ENCODE measurements at places on chromosomes 7 and 10.

DNA sequence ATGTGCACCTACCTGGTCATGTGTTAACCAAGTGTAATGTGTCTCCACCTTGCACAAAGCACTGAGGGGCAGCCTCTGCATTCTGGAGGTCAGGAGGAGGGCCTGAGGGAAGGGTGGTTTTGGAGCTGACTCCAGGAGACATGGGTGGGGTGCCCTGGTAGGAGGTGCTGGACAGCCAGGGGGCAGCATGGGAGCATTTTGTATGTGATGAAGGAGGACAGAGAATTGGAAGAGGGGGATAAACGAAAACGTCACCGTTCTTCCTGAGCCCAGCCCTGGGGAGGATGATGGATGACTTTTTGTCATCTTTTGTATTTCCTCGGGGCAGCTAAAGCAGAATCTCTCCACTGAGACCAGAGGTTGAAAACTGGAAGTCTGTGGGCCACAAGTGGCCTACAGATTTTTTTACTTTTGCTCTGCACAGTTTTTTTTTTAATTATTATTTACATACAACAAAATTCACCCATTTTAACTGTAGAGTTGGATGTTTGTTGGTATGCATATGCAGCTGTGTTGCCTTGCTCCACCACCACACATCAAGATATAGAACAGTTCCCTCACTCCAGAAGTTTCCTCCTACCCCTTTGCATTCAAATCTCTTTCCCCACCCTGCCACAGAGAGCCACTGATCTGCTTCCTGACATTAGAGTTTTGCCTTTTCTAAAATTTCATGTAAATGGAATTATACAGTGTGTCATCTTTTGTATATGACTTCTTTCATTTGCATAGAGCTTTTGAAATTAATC, 242.5 kb downstream of the VTI1A start:
- no peak for DNase-seq
- H3K27ac ChIP-seq, result no peak overlapping the region
- peaks cover 2% of the 10 kb centered on the region for H3K4me1 ChIP-seq
- no peaks in the 10 kb centered on the region for H3K27me3 ChIP-seq
- H3K36me3 ChIP-seq, result peaks cover 36% of the 10 kb centered on the region

GRCh38 chr7:55778631-55779030, 83.9 kb downstream of the SEPTIN14 start:
- no peak overlapping the region for H3K27ac ChIP-seq
- H3K4me3 ChIP-seq, result no peak overlapping the region
- H3K4me1 ChIP-seq, result no peaks in the 10 kb centered on the region
- no peak for DNase-seq
- no peaks in the 10 kb centered on the region for H3K36me3 ChIP-seq

- H3K27me3 ChIP-seq, result no peaks in the 10 kb centered on the region
- H3K27ac ChIP-seq, result no peak overlapping the region
- no peaks in the 10 kb centered on the region for H3K4me1 ChIP-seq
Observed at GRCh38 chr10:52334595-52334994, 20.5 kb downstream of the DKK1 start.

DNA sequence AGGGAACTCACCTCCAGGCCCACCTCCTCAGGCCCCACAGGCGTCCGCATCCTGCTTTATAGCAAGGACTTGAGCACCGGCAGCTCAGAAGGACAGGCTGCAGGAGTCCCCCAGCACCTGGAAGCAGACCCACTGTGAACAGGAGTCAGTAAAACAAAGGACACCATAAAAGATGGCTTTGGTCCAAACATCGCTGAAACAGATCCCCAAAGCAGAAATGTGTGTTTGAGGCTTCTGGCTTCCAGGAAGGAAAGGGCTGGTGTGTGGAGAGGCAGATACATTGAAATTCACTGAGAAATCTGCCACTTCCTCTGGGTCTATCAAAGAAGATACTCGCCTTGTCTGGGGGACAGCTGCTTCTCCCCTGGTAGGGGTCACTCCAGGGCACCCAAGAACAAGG, 286.2 kb downstream of the PLXNA4 start:
- H3K27ac ChIP-seq, result no peak overlapping the region
- no peaks in the 10 kb centered on the region for H3K4me1 ChIP-seq
- no peaks in the 10 kb centered on the region for H3K36me3 ChIP-seq

- H3K27me3 ChIP-seq, result no peaks in the 10 kb centered on the region
- no peak overlapping the region for H3K4me3 ChIP-seq
- peaks cover 20% of the 10 kb centered on the region for H3K36me3 ChIP-seq
- H3K4me1 ChIP-seq, result peaks cover 19% of the 10 kb centered on the region
Observed at GRCh38 chr7:133364959-133365690, 112.2 kb downstream of the EXOC4 start.

DNA sequence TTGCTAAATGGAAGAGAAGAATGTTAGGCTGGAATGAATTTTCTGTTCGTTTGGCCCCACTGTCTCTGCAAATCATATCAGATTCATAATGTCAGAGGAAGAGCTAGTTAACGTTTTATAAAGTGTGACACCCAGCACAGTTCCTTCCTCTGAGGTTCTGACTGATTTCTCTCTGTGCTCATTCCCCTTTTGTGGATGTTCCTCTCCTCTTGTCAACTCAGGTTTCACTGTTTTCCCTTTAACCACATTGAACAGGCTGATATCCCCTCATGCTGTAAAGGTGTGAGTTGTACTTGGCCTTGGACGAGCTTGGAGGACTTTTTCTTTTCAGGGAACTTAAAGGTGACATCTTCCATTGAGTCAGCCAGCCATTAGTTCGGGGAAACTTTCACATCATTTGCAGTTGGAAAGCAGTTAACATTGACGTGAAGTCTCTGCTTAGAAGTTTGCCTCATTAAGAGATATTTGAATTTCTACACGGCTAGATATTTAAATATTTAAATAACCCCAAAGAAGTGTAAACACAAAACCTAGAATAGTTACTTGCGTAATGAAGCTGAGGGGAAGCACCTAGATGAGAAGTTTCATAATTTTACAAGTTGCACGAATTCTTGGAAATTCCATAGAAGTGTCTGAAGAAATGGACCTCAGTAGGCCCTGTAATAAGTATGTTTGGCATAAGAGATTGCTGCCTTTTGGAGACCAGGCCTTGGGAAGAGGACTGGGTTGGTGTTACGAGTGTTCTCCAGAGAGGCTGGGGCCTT, 101.5 kb upstream of the EGR2 start:
- no peaks in the 10 kb centered on the region for H3K36me3 ChIP-seq
- peak overlapping the region; percentile 78 for H3K27ac ChIP-seq
- H3K27me3 ChIP-seq, result no peaks in the 10 kb centered on the region
- peak overlapping the region; percentile 40 for H3K4me3 ChIP-seq

DNA sequence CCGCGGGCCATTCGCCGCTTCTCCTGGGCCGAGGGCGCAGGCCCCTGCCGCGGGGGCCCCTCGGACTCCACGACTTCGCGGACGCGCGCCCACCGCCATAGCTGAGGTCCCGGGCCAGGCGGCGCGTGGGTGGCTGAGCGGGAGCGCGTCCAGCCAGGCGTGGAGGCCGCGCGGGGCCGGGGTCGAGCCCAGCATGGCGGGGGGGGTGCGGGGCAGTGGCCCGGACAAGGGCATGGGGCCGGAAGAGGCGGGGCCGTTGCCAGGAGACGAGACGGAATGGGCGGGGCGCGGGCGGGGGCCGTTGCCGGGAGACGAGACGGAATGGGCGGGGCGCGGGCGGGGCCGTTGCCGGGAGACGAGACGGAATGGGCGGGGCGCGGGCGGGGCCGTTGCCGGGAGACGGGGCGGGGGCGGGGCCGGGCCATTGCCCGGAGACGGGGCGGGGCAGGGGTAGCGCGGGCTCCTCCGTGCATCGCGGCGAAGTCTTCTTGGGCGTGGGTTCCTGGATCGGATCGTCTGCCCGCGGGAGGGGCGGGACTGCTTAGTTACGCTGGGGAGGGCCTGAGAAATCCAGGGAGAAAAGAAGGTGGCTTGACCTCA, 14.8 kb downstream of the ADAM8 start:
- H3K27ac ChIP-seq, result peak overlapping the region; percentile 97
- peak; percentile 71 for DNase-seq
- H3K27me3 ChIP-seq, result no peaks in the 10 kb centered on the region

DNA sequence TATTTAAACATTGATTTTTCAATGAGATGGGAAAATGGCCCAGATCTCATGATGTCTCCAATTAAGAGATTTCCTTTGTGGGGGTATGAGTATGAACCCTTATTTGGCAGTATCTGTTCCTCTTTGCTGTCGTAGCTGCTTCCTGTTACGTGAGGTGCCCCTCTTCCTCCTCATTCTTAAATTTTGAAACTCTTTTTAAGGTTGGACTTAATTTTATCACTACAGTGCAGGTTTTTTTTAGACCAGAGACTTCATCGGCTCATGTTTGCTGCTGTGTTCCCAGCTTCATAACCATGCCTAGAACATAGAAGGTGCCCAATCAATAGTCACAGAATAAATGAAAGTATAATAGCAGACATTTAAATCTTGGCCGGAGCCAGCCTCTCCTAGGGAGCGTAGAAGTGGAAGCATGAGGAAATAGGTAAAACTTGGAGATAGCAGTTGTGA, 2.4 kb downstream of the MIOS start:
- peak overlapping the region; percentile 94 for H3K27ac ChIP-seq
- H3K4me3 ChIP-seq, result peak overlapping the region; percentile 84
- H3K36me3 ChIP-seq, result peaks cover 27% of the 10 kb centered on the region

DNA sequence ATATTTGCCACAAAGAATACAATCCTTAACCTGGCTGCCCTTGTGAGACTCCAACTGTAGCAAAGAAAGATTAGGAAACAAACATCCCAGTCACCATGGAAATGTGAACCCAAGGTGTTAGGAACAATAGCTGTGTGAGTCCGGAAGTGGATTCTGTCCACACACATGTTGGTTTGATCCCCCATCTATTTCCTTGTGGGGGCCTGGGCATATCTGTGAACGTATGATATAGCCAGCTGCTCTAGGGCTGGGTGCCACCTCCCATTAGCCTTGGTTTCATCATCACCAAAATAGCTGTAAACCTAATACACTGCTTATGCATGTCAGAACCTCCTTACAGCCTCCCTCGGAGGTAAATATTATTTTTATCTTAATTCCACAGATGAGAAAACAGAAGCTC, 26.4 kb downstream of the GRK5 start:
- peaks cover 26% of the 10 kb centered on the region for H3K36me3 ChIP-seq
- H3K4me1 ChIP-seq, result peaks cover 87% of the 10 kb centered on the region
- H3K27me3 ChIP-seq, result no peaks in the 10 kb centered on the region
- peak overlapping the region; percentile 71 for H3K27ac ChIP-seq

DNA sequence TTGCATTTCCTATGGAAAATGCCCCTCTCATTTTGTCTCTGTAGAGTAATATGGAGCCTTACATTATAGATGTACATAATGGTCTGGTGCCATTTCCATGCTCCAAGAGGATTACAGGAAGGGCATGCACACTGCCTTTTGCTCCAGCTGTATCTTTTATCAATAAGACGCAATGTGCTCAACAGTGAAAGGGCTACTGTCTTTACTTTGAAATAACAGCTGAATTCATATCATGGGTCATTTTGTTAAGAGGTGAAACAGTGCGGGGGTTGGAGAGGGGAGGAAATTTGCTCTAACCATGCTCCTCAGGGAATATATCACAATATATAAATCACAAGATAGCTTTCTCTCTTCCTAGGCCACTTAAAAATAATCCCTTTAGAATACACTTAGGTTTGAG, 77.7 kb downstream of the ICA1 start:
- H3K27me3 ChIP-seq, result no peaks in the 10 kb centered on the region
- H3K4me3 ChIP-seq, result no peak overlapping the region
- no peak overlapping the region for H3K27ac ChIP-seq
- no peak for DNase-seq
- H3K36me3 ChIP-seq, result no peaks in the 10 kb centered on the region

DNA sequence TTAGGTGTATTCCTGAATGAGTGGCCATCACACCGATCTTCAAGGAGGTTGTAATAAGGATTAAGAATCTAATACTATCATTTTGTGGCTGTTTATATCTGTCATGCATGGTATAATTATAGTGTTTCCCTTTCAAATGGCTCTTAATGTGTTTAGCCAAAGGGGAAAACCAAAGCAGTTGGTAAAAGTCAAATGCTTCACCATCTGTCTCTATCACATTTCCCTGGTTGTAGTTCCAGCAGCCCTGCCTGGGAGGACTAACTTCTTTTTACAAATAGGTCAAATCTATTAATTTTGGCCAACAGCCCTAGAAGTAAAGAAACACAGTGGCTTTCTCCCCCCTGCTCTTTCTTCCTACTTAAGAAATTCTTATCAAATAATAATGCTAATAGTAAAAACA, 56.7 kb downstream of the ZNF365 start:
- no peak for DNase-seq
- H3K4me3 ChIP-seq, result no peak overlapping the region
- no peaks in the 10 kb centered on the region for H3K27me3 ChIP-seq

DNA sequence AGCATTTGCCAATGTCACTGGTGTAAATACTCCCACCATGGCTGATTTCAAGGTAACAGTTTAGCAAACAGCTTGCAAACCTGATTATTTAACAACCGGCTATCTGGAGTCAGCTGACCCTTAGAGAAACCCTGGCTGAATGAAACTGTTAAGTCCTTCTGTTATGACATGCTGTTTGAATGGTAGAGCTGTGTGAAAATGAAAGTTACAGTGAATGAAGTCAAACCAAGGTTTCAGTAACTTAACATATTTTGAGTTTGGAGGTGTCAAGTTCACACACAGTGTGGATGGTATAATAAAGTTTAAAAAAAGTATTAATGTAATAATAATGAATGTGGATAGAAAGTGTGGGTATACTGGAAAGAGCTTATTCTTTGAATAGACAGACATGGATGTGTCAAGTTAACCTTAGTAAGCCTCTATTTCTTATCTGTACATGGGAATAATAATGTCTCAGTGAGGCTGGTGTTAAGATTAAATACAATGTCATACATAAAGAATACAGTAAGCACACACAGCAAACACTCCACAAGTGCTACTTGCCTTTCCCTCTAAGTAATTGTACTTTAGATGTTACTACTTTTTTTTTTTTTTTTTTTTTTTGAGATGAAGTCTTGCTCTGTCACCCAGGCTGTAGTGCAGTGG, 150.4 kb downstream of the TAX1BP1 start:
- no peak overlapping the region for H3K4me3 ChIP-seq
- H3K27me3 ChIP-seq, result no peaks in the 10 kb centered on the region
- peaks cover 5% of the 10 kb centered on the region for H3K4me1 ChIP-seq
- peaks cover 29% of the 10 kb centered on the region for H3K36me3 ChIP-seq
- no peak overlapping the region for H3K27ac ChIP-seq

- peak within 1 kb of the TSS; percentile 98 for H3K27ac ChIP-seq
- H3K4me1 ChIP-seq, result peaks cover 43% of the 10 kb centered on the region
- peak within 1 kb of the TSS; percentile 96 for H3K4me3 ChIP-seq
Observed at GRCh38 chr7:150322833-150323681, at the start of the genes ACTR3C and LRRC61. ACTR3C (minus strand) TSS chr7:150323545; CDS start chr7:150295296, 28,249 bp downstream. LRRC61 (plus strand) TSS chr7:150323355; CDS start chr7:150336862, 13,507 bp downstream.

DNA sequence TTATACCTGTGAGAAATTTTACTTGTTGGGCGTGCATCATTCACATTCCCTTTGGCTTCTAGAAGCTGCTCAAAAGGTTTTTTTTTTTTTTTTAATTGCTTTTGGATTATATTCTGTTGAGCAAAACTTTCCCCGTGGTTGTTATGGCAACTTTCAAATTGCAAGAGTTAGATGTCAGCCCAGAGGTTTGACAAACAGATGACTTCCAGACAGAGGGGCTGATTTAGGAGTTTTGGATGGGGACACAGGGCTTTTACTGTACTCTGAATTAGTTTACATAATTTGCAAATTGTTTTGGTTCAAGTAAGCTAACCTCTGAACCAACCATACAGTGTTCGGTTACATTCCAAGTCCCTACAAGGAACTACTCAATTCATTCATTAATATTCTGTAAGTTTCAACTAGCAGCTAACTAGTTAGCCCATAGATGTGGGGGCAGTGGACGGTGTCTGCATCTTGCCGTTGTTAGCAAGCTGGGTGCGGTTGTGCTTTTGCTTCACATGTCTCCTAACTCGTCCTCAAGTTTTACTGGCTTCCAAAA, 66.4 kb upstream of the JAZF1 start:
- no peak for DNase-seq
- H3K36me3 ChIP-seq, result no peaks in the 10 kb centered on the region

- no peak overlapping the region for H3K4me3 ChIP-seq
- peaks cover 8% of the 10 kb centered on the region for H3K27me3 ChIP-seq
- H3K4me1 ChIP-seq, result peaks cover 12% of the 10 kb centered on the region
- H3K27ac ChIP-seq, result no peak overlapping the region
Observed at GRCh38 chr7:1597066-1597760, 27.4 kb upstream of the PSMG3 start.
